GM10248 (cell line): ENCODE measurements at places on chromosomes 7 and 10.

- DNase-seq = peak; percentile 37
Observed at GRCh38 chr10:34758447-34758996, 56.6 kb downstream of the PARD3 start.

DNA sequence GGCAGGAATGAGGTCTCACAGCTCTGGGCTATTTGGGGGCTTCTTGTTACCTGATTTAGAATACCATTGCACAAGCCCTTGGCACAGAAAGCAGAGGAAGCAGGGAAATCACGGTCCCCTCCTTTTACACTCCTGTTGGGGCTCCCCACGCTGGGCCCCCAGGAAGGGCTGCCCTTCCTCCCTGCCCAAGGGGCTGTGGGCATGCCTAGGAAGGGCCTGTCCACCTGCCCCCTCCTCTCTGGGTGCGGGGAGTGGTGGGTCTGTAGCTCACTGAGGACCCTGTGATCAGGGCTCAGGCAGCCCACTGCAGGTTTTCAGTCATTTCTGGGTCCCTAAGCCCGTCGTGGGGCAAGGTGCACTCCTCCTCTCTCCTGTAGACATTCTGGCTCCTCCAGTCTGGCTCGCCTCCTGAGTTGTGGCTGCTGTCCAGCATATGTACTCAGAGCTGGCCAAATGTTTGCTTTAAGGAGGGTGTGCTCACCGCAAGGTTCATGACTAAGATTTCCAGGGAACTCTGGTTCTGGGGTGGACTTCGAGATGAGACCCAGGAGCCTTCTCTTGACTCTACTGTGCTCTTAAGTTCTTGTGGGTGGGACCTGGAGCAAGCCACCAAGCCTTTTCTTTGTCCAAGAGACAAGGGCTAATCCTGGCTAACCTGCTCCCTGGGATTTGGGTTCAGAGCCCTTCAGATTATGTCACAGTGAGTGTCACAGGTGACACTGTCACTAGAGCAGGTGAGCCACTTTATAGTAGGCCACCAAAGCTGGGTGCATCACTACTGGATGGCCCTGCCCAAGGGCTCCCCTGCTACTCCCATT, 56.0 kb downstream of the TACR2 start:
- DNase-seq = no peak

DNA sequence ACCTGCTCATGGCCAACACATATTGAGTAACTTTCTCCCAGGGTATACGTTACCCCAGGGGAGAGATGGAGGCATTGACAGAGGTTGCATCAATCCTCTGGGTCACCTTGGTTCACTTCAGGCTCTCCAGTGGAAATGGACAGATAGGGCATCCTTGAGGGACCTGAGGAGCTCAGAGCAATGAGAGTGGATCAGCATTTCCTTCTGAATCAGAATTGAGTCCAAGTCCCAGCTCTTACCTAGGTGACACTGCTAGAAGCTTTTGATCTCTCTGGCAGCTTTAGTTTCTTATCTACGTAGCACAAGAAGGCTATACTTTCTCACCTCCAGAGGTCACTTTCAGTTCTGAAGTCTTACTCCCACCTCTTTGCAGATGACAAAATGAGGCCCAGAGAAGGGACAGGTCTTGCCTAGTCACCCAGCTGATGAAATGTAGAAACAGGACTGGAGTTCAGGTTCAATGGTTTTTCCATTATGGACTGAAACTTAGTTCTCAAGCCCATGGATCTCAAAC, 35.2 kb downstream of the PANK1 start:
- peak; percentile 55 for DNase-seq

DNA sequence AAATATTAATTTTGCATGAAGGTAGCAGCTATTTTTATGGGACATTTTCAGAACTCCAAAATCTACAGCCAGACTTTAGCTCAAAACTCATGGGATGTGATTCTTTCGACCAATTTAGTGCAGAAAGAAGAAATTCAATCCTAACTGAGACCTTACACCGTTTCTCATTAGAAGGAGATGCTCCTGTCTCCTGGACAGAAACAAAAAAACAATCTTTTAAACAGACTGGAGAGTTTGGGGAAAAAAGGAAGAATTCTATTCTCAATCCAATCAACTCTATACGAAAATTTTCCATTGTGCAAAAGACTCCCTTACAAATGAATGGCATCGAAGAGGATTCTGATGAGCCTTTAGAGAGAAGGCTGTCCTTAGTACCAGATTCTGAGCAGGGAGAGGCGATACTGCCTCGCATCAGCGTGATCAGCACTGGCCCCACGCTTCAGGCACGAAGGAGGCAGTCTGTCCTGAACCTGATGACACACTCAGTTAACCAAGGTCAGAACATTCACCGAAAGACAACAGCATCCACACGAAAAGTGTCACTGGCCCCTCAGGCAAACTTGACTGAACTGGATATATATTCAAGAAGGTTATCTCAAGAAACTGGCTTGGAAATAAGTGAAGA, 112.3 kb downstream of the CFTR start:
- DNase-seq = no peak

DNA sequence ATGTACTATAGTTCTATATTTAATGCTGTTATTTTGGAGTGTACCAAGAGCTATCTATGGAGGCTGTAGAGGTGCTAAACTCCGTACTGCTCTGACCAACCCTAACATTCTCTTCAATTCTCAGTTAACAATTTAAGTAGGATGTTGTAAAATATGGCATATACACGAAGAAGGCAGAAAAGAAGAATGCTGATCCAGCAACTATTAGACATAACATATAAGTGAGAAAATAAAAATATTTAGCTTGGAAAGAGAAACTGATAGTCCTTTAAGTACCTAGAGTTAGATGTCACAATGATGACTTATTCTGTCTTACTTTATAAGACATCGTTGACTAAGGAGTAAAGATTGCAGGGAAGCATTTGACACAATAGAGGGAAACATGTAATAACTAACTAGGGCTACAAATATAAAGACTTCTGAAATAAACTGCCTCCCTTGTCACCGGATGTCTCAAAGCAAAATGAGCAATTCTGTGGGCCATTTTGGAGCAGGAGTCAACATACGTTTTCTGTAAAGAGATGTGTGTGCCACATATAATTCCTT, 159.5 kb downstream of the CPEB3 start:
- DNase-seq = no peak

- no peak for DNase-seq
Observed at GRCh38 chr7:114468844-114469243, 54.2 kb downstream of the FOXP2 start.

- DNase-seq = no peak
Observed at GRCh38 chr7:132211971-132212370, 364.3 kb downstream of the PLXNA4 start.

- DNase-seq = no peak
Observed at GRCh38 chr7:153103202-153103601, 343.6 kb downstream of the ACTR3B start.

GRCh38 chr10:106826716-106827115, 337.8 kb downstream of the SORCS1 start:
- DNase-seq = no peak

DNA sequence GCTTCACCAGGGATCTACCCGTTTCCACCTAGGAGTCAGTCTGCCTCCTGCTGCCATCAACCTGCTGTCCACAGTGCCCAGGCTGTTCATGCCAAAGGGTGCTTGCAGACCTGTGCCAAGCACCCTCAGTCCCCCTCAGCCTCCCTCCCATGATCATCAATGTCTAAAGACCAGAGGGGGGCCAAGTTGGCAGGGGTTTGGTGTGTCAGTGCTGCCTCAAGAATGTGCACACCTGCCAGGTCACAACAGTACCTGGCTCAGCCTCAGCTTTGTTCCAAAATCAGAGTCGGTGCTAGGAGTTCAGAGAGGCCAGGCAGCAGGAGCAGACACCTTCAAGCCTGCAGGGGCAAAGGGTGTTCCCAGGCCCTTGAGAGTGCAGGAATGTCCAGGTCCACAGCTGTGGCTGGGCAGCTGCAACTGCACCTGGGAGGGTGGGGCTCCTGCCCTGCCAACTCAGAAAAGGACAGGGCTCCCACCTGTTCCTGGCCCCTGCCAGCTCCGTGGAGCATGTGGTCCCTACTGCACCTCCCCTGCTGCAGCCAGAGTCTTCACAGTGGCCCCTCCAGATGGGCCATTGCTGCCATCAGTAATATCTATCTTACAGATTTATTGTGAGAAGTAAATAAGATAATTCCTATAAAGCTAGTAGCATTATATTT, 219.5 kb downstream of the POLR1F start:
- DNase-seq = no peak

DNA sequence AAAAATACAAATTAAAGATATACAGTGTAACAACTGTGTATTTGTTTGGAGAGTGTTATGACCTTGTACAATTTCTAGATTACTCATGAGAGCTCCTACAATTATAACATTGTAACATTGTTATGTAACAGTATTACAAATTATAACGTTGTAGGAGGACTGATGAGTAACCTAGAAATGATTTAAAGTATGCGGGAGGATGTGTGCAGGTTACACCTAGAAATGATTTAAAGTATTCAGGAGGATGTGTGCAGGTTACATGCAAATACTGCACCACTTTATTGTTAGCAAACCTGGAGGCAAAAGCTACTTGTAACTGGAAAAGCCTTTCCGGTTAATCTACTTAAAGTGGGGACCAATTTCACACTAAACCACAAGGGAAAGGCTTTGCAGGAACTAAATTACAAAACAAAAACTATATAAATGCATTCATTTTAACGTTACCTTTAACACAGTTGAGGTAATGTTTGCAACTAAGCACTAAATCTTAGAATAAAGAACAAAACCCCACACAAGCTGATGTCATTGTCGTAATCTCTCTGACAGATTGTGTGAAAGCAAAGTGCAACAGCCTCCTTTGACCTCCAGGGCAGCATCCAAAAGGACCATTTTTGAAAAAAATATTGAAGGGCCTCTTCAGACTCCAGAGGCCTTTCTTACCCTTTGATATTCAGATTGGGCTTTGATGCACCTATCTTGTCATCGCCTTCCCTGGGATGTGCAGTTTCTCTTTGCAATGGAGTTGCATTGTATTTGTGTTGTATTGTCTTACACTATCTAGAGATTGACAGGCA, 522.1 kb upstream of the FOXK1 start:
- no peak for DNase-seq

DNA sequence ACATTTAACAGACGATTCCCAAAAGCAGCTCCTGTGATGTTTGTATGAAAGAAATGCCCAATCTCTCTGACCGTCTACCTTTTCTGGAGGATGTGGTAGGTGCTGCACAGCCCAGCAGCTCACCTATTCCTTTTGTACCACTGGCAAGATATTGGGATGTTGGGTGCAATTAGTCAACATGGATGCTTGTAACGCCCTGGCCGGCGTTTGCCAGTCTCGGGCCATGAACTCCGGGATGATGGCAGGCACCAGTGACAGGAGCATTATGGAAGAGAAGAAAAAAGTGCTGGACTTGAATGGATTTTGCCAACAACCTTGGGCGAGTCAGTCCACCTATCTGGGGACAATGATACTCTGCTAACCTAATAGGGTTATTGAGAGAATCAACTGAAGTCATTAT, 69.0 kb upstream of the ZNF438 start:
- DNase-seq = no peak

DNA sequence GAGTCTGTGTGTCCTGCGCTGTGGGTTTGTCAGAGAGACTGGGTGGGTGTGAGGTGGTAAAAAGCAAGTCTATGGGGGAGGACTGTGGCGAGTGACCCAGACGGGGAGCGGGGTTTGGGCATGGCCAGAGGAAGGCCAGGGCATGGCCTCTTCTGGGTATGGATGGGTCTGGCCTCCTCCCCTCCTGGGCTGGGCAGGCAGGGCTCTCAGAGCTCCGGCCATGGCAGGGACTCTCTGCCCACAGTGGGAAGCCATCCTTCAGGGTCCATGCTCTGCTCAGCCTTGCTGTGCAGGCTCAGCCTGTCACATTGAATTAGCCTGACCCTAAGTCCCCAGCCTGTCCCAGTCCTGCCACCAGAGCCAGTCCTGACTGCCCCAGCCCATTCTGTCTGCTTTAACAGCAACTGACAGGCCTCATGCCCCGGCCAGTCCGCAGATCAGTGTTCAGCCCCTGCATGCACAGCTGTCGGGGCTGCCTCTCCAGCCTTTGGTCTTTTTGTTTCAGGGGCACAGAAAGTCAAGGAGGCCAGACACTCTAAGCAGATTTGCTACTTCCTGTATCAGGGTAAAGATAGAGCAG, 7.9 kb downstream of the ANTXRL start:
- no peak for DNase-seq

DNA sequence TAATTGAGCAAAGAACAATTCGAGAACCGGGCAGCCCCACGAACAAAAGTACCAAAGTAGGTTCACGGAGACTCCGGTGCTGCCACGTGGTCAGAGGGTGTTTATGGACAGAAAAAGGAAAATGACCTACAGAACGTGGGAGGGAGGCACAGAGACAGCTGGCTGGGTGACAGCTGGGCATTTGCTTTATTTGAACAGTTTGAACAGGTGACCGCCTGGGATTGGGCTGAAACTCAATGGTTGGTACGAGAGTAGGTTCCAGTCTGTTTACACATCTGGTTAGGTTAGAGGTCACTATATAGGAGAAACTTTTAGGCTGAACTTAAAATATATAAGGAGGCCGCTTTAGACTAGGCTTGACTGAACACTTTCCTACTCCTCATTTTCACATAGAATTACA, 50.6 kb upstream of the CELF2 start:
- DNase-seq = no peak

DNA sequence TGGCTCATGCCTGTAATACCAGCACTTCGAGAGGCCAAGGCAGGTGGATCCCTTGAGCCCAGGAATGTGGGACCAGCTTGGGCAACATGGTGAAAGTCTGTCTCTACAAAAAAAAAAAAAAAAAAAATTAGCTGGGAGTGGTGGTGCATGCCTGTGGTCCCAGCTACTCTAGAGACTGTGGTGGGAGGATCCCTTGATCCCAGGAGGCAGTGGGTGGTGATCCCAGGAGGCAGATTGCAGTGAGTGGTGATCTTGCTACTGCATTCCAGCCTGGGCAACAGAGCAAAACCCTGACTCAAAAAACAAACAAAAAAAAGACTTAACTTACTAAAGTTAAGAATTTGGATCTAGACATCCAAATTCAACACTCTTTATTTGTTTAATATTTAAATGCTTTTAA, 10.2 kb upstream of the ADO start:
- DNase-seq = no peak

GRCh38 chr7:27459731-27460053, 203.0 kb downstream of the HIBADH start:
- DNase-seq = no peak

GRCh38 chr10:36163827-36164226, 521.7 kb upstream of the FZD8 start:
- DNase-seq = no peak

- DNase-seq = no peak
Observed at GRCh38 chr7:47301657-47302295, 280.1 kb downstream of the TNS3 start.

- no peak for DNase-seq
Observed at GRCh38 chr7:130189343-130189742, 15.9 kb downstream of the TMEM209 start.

GRCh38 chr10:129760003-129760315, 204.1 kb downstream of the EBF3 start:
- DNase-seq = no peak

DNA sequence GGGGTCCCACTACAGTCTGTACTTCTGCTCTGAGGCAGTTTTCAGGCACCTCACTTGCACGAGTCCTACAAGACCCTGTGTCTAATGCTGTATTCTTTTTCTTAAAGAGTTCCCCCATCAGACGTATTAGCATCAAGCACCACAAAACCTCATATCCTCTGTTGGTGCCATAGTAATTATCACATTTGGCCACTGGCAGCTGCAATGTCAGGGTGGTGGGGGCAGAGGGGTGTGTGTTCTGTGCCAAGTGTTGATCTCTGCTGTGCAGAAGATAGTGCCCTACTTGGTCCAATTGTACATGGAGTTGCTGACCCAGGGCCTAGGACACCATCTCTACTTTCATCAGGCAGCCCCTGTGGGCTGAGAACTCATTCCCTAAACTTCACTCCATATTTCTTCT, 20.0 kb upstream of the JAZF1 start:
- DNase-seq = no peak

GRCh38 chr10:124716369-124716768, 27.8 kb downstream of the FAM53B start:
- DNase-seq = no peak
